ENCODE measurements at places on chromosomes 12 and 14.

DNA sequence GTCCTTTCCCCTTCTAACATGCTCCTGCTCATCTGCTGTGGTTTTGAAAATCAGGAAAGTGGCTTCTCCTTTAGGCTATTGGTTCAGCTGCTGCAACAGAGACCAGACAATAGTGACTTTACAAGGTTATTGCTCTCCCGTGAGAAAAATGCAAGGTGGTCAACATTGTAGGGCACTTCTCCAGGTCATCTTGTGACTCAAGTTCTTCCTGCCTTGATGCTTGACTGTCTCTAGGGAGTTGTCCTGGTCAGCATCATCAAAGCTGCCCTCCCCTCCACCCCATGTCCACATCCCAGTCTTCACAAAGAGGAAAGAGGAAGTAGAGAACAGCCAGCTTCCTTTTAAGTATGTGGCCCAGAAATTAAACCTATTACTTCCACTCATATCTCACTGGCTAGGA lies 3.9 kb upstream of the TMEM63C start:
- no peak for DNase-seq

- DNase-seq = no peak
These were observed 169.5 kb upstream of the FOXN3 start for GRCh38 chr14:89586258-89587135.

- DNase-seq = no peak
These were observed 18.7 kb downstream of the MANSC1 start for GRCh38 chr12:12331244-12331771.

DNA sequence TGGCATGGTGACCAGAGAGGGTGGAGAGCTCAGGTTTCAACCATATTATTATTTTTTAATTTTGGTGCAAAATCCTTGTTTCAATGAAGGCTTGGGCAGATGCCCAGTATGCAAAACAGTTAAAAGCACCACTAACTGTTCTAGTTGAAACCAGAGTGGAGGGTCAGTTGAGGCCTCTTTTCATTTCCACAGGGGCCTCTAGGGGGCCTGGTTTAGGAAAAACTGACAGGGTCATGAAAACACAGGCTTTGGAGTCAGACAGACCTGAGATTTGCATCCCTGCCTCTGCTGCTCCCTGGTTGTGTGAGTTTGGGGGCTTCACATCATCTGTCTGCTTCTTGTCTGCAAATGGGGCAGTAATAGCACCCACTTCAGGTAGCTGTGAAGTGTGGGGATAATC lies 3.3 kb upstream of the RPH3A start:
- no peak for DNase-seq

- DNase-seq = no peak
These were observed 23.1 kb upstream of the DLK1 start for GRCh38 chr14:100703386-100704220.

GRCh38 chr12:76544601-76545261 lies 14.8 kb downstream of the OSBPL8 start:
- no peak for DNase-seq

GRCh38 chr12:80241576-80242273 lies 142.4 kb downstream of the OTOGL start:
- DNase-seq = no peak

DNA sequence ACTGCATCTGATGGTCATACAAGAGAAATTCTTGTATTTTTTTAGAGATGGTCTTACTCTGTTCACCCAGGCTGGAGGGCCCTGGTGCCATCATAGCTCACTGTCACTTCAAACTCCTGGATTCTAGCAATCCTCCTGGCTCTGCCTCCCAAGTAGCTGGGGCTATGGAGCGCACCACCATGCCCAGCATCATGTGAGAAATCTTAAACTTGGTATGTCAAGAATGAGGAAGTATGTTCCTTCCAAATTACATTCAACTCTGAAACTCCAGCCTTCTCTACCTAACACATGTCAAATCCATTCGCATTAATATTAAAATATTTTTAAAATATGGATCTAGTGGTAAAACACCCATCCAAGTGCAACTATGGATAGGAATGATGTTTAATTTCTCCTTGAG lies 27.5 kb upstream of the CDKN3 start:
- no peak for DNase-seq

- no peak for DNase-seq
These were observed 208.5 kb downstream of the FOXG1 start for GRCh38 chr14:28975084-28975483.

GRCh38 chr12:79439175-79439825 lies 251.5 kb downstream of the PAWR start:
- no peak for DNase-seq

- no peak for DNase-seq
These were observed 61.1 kb upstream of the PTPRB start for GRCh38 chr12:70698345-70698744.

DNA sequence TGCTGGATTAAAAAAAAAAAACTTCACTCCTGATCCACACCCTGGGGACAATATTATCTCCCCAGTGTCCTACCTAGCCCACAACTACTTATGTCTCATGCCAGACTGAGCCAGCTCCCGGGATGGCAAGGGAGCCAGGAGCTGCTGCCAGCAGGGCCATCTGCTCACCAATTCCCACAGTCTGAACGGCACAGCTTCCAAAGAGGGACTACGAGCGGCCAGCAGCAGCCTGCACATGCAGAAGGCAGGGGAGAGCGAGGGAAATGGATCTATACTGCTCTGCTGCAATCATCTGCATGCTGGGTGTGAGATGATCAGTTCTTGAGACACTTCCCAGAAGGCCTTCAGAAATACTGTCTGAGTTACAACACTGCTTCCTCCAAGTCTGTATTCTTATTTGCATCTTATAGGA lies 11.1 kb downstream of the SSH1 start:
- DNase-seq = no peak

GRCh38 chr12:19706936-19707335 lies 267.6 kb downstream of the AEBP2 start:
- no peak for DNase-seq

- DNase-seq = no peak
These were observed 98.6 kb upstream of the FKBP4 start for GRCh38 chr12:2696136-2696535.

Data from T-cell (primary cell).